ENCODE measurements at places on chromosomes 16 and 17.

DNA sequence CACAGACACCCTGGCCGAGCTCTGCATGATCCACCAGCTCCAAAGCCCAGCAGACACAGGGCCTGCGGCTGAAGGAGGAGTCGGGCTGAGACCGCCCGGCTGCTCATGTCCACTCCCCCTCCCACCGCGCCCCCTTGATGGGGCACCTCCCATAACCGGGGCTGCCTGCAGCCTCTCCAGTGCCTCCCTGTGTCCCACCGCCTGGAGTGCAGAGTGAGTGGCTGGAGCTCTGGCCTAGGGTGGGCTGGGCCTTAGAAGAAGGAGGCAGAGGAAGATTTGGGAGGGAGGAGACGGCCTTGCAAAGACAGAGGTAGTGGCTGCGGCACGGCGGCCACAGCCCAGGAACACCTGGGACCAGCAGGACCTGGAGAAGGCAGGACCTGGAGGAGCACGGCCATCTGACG lies 4.0 kb downstream of the CBFA2T3 start:
- no peak for DNase-seq

GRCh38 chr16:80664226-80664625 lies 123.4 kb downstream of the DYNLRB2 start:
- no peak for DNase-seq

DNA sequence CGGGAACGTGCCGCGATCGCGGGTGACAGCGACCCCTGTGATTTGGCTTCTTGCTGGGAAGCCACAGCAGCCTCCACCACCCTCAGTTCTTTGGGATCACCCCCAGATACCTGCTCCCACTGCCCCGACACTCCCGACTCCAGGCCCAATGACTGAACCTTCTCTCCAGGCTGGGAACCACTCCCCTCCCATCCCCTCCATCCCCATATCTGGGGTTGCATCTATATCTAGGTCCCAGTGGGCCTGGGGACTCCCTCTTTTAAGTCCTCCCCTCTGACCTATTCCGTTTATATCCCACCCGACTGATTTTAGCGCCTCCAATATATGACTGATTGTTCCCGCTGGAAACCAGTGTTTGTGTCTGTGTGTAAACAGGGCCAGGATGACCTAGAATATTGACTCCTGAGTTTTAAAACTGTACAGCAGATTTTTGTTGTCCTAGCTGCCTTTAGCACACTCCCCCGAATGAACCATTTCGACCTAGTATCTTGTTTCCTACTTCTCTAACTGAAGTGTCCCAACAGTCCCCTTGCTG lies 667 bp downstream of the PSMD3 start:
- DNase-seq, result peak; percentile 18

DNA sequence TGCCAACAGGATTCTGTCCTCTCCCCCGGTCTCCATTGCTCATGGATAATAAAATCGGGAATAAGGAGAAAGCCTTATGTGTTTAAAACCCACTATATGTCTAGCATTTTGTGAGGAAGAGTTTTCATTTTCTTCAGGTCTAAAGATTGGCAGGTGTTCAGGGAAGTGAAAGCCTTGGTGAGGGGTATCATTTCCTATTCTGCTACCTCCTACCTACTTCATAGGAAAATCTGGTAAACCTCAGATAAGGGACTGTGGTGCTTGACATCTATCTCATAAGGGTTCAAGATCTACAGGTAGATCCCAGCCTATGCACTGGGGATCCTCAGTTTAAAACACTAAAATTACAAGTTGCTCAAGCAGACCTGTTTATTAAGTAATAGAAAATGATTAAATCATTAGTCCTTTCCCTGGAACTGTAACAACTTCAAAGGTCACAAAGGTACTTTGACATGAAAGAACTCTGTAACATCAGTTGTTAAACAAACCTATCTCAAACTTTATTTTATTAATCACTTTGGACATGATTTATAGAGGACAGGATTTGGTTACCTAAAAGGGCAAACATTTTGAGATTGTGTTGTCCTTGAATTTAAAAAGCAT lies 6.5 kb downstream of the MOSMO start:
- DNase-seq, result peak; percentile 73

- DNase-seq, result no peak
These were observed 399.4 kb upstream of the C16orf82 start for GRCh38 chr16:26667307-26667706.

DNA sequence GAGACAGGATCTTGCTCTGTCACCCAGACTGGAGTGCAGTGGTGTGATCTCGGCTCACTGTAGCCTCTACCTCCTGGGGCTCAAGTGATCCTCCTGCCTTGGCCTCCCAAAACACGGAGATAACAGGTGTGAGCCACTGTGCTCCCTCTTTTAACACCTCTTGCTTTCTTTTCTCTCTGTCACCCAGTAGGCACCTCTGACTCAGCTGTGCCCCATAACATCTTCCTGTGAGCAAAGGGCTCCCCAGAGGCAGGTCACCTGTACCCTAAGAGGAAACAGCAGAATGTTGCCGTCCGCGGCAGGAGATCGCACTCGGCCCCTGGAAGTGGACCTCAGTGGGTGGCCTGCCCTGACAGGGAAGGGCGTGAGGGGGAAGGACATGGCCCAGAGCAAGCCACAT lies 918 bp upstream of the NLRC3 start:
- DNase-seq, result no peak
